Motor neuron (in vitro differentiated cells): ENCODE measurements at places on chromosomes 7 and 10.

GRCh38 chr10:124614003-124614659 is 130.0 kb downstream of the FAM53B start:
- ATAC-seq, result no peak

- ATAC-seq, result no peak
Measured at GRCh38 chr7:105920766-105921165, 42.3 kb upstream of the CDHR3 start.

DNA sequence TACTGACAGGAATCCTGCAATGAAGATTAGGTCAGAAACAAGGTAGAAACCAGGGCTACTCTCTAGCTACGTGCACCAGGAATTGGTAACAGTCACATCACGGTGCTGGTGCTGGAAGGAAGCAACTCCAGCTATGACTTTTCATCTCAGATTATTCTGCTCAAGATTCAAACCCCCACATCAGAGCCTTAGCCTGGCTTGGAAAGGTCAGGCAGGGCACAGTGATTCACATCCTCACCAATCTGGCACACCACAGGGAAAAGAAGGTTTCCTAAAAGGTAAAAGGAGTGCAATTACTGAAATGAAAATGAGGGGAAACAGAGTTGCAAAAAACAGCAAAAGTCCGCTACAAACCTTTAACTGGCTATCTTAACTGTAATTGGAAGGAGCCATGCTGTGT is 240.2 kb upstream of the NPSR1 start:
- ATAC-seq, result no peak

- peak; percentile 10 for ATAC-seq
Measured at GRCh38 chr10:43649185-43649523, 473 bp upstream of the ZNF32 start.

- no peak for ATAC-seq
Measured at GRCh38 chr7:11104578-11104977, 130.9 kb downstream of the PHF14 start.

DNA sequence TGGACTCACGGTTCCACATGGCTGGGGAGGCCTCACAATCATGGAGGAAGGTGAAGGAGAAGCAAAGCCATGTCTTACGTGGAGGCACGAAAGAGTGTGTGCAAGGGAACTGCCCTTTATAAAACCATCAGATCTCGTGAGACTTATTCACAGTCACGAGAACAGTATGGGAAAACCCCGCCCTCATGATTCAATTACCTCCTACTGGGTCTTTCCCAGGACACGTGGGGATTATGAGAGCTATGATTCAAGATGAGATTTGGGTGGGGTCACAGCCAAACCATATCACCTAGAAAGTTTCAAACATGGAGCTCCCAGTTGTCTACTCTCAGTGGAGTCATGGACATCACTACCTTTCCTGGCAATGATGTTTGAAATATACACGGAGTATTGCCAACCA is 49.6 kb downstream of the CYCS start:
- ATAC-seq, result no peak

- peak; percentile 37 for ATAC-seq
Measured at GRCh38 chr10:125840955-125841354, 17.6 kb downstream of the BCCIP start.

DNA sequence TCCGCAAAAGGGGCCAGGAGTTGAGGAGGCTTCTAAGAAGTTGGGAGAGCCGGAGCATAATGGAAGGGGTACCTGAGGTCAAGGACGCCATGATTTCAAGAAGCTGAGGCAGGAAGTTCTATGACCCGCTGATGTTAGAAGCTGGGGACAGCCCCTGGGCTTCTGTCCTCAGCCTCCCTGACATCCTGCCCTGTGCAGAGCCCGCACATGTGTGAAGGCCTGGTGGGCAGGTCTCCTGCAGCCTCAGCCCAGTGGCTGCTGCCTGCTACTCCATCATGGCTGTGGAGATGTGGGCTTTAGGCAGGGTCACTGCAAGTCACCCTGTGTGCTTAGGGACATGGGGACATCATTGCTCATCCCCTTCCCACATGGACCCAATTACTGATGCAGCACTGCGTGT is 53.8 kb upstream of the PCBD1 start:
- no peak for ATAC-seq

- no peak for ATAC-seq
Measured at GRCh38 chr10:3811291-3811870, 26.4 kb upstream of the KLF6 start.

GRCh38 chr7:140924019-140924820 is 509 bp downstream of the BRAF start:
- ATAC-seq, result peak; percentile 88

- ATAC-seq, result peak; percentile 81
Measured at GRCh38 chr7:132656846-132657776, 80.8 kb upstream of the PLXNA4 start.

DNA sequence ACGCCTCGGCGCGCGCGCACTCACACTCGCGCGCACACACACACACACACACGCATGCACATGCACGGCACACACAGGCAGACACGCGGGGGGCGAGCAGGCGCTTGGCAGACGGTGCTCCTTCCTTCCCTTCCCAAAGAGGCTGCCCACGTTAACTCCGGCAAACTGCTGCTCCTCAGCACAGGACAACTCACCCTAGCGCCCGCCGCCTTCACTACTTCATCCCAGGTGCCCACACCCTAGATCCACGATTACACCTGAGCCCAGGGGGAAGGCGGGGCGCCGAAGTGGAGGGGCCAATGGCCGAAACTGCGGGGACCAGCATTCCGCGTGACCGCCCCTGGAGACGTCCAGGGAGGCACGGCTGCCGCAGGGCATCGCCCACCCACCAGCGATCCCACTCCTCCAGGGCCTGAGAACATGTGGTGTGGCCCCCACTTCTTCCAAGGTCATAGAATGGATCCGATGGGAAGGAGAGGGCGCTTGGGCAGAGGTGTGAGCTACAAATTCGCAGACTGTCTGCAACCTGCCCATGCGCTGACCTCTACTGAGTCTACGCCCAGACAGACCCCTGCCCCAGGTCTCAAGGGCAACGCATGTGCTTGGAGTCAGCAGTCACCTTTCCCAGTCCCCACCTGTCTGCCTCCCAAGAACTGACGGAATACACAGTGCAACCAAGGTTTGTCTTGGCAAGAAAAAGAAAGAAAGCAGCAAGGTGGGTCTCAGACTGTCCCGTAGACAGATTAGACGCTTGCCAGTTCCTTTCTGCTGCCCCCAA is 74.6 kb downstream of the CALN1 start:
- peak; percentile 48 for ATAC-seq

DNA sequence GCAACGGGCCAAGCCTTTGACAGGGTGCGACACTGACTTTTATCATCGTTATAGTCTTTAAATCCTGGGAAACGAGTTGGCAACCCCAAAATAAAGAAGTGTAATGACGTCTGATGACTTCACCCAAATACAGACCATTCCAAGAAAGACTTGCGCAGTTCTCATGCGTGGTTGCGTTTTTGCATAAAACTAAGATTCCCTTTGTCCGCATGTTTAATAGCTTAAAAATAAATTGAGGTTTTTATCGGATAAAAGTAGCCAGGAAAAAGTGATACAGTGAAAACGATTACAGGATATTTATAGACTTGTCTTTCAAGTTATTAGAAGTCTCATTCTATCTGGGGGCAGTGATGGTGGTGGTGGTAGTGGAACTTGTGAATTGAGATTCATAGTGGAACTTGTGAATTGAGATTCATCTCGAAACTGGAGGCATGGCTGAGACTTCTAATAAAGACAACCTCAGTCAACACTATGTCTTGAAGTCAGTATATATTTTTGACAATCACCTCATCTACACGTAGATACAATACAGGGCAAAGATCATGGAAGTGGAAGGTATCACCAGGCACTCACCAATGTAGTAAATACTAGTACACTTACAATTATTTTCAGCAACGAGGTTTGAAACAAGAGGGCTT is 1.2 kb upstream of the NAMPT start:
- no peak for ATAC-seq

DNA sequence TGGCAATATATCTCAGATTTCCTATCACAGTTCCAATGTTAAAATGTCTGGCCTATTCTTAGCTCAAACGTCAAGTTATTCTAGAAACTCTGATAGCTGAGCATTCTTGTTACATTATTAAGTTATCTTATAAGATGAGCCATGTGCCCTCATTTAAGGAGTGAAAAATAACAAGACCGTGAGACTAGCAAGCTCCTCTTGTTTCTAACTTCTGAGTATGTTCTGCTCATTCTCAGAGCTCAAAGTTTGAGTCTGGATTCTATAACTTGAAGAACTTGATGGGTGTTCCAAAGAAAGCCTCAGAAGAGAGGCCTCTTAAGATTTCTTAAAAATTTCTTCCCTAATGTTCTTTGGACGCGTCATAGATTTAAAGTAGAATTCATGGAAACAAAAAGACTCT is 215.2 kb downstream of the HTR7 start:
- ATAC-seq, result no peak

GRCh38 chr10:63099734-63100133 is 33.4 kb upstream of the NRBF2 start:
- no peak for ATAC-seq

- no peak for ATAC-seq
Measured at GRCh38 chr7:43701500-43701854, 27.8 kb downstream of the COA1 start.

GRCh38 chr10:114920459-114920858 is 17.5 kb upstream of the TRUB1 start:
- ATAC-seq, result no peak

- no peak for ATAC-seq
Measured at GRCh38 chr10:33106767-33107166, 148.7 kb upstream of the ITGB1 start.
